CD14-positive monocyte (primary cell): ENCODE measurements at places on chromosomes 4 and X.

DNA sequence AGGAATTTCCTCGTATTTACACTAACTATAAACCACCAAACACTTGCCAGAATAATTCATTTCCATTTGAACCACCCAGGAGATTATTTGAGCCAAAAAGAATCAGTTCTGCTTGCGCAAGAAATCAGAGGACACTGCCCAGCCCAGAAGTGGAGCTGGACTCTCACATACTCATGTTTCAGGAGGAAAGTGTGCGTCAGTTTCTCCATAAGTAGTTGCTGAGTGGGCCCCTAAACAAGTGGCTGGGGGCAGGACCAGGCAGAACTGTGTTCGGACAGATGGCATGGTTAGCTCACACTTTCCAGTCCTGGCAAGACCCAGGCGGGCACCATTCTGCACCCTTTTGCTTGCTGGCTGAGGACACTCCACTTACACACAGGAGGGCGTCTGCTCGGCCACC, 38.8 kb downstream of the BTC start:
- no peak for DNase-seq

DNA sequence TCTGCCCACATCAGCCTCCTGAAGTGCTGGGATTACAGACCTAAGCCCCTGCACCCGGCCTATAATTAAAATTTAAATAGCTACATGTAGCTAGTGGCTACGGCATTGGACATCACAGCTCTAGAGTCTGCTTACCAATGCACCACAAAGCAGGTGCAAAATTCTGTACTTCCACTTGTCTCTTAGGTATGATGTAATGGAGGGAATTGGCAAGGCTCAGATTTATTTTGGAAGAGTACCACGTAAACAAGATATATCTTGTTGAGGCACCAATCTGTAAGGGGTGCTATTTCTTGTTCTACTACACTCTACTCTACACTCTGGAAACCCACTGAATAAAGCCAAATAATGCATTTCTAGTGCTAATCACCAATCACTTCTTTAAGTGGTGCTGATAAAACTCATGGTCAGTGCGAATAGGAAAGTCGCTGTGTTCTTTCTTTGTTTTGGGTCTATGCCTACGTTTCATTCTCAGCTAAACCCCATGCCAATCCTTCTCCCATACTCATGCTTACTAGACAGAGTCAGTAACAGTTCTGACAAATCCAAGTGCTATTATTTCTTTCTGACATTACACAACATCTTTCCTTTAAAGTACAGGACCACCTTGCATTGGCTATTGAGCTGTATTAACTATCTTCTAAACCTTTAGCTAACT, 92.3 kb downstream of the GC start:
- no peak for DNase-seq

- DNase-seq = no peak
Observed at GRCh38 chr4:78638337-78639172, 87.0 kb downstream of the ANXA3 start.

GRCh38 chr4:176584031-176584606, 208.6 kb downstream of the VEGFC start:
- DNase-seq = no peak

GRCh38 chr4:137069473-137069872, 462.8 kb downstream of the PCDH18 start:
- no peak for DNase-seq

- no peak for DNase-seq
Observed at GRCh38 chr4:38106886-38107514, 146.8 kb downstream of the PTTG2 start.

DNA sequence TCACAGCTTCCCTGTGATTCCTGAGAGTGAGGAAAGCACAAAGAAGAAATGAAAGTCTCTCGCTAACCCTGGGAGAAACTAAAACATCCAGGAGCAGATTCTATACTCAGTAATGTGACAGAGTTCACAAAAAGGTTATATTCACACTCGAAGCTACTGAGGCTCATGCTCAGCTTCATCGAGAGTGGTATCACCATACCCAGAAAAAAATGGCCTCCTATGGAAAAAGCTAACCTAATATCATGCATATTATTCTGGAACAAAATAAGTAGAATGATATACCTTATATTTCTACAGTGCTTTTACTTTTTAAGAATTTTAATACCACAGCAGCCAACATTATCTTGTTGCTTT, 13.5 kb upstream of the CDKN2AIP start:
- no peak for DNase-seq

GRCh38 chrX:10952619-10953018, 158.5 kb upstream of the HCCS start:
- no peak for DNase-seq

DNA sequence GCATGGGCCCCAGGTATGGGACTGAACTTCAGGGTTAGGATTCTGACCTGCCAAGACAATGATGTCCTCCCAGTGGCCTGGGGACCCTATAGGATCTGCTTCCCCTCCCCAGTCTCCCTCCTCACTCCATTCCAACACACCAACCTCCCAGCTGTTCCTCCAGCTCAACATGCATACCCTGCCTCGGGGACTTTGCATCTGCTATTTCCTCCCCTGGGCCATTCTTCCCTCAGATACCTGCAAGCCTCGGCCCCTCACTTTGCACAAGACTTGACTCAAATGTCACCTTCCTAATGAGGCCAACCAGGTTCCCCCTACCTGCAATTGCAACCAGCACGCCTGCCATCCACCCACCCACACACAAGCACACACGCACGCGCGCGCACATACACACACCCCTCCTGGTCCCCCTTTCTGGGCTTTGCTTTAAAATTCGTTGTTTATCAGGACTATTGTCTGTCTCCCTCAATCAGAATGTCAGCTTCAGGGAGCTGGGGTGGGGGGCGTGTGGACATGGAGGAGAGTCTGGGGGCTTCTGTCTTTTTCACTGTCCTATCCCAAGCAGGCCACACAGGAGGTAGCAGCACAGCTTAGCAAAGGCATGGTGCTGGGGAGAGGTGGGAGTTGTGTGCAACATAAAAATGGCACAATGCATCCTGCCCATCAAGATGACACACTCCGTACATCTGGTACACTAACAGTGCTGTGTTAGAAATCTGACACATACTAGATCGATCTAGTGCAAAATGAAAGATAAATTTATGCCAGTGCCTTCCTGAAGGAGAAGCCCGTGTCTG, 20.6 kb upstream of the PPP2R2C start:
- no peak for DNase-seq
